Type B pancreatic cell (in vitro differentiated cells): ENCODE measurements at places on chromosomes 3 and 15. TPM values are rescaled to one million over a fixed set of nuclear protein-coding genes. Genes with fewer than 3 reads are reported as not detected.
A peak's percentile ranks its signal among the peaks of the same experiment; 100 is the strongest.

- H3K4me1 ChIP-seq: peaks cover 19% of the 10 kb centered on the region
- no peak overlapping the region for H3K27ac ChIP-seq
- H3K36me3 ChIP-seq: no peaks in the 10 kb centered on the region
- no peaks in the 10 kb centered on the region for H3K27me3 ChIP-seq
- no peak for DNase-seq
Observed at GRCh38 chr15:32656496-32656895, 15.0 kb downstream of the SCG5 start.

Gene MAGEL2
- 3.1 and 8.2 TPM in 2 replicates for total RNA-seq

Gene MED12L
- 3.2 and 6.4 TPM in 2 replicates for total RNA-seq

Gene PIF1
- total RNA-seq: 8.0 and 30.5 TPM in 2 replicates

- H3K27me3 ChIP-seq: no peaks in the 10 kb centered on the region
- no peak overlapping the region for H3K27ac ChIP-seq
- no peak overlapping the region for H3K4me3 ChIP-seq
- H3K4me1 ChIP-seq: peaks cover 6% of the 10 kb centered on the region
Observed at GRCh38 chr3:162742159-162742717, 1245.6 kb downstream of the OTOL1 start.

DNA sequence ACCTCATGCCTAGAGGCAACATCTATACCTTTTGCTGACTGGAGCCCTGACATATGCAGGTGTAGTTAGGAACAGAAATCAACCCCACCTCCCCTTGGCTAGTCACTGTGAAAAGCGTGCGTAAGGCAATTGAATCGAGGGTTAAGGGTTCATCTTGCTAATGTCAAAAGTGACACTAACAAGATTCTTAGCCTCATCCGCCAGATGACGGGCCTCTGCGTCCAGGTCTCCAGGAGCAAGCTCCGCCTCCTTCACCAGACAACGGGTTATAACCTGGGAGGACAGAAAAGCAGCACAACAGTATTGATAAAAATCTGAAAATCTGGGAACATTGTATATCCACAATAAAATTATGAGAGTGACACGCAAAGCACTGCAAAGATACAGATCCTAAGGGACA lies 4.7 kb downstream of the SELENOS start:
- peak overlapping the region; percentile 50 for H3K27ac ChIP-seq
- H3K27me3 ChIP-seq: no peaks in the 10 kb centered on the region
- peaks cover under 1% of the 10 kb centered on the region for H3K4me1 ChIP-seq
- peaks cover 50% of the 10 kb centered on the region for H3K36me3 ChIP-seq
- no peak for DNase-seq
- no peak overlapping the region for H3K4me3 ChIP-seq

- H3K27ac ChIP-seq: no peak overlapping the region
- no peaks in the 10 kb centered on the region for H3K36me3 ChIP-seq
- no peaks in the 10 kb centered on the region for H3K27me3 ChIP-seq
- DNase-seq: no peak
- H3K4me1 ChIP-seq: no peaks in the 10 kb centered on the region
Observed at GRCh38 chr3:145183261-145183660, 977.7 kb downstream of the PLOD2 start.

GRCh38 chr3:128416578-128417211 lies 50.0 kb downstream of the DNAJB8 start:
- no peak for DNase-seq
- peaks cover 7% of the 10 kb centered on the region for H3K36me3 ChIP-seq
- no peak overlapping the region for H3K4me3 ChIP-seq
- H3K4me1 ChIP-seq: peaks cover 45% of the 10 kb centered on the region
- no peak overlapping the region for H3K27ac ChIP-seq

GRCh38 chr15:73442968-73443367 lies at the start of gene REC114:
Gene REC114 (plus strand): TSS chr15:73443164. CDS start chr15:73443186, 22 bp downstream.
- no peaks in the 10 kb centered on the region for H3K36me3 ChIP-seq
- no peak for DNase-seq
- no peaks in the 10 kb centered on the region for H3K4me1 ChIP-seq
- no peak within 1 kb of the TSS for H3K4me3 ChIP-seq

- no peak for DNase-seq
- no peak overlapping the region for H3K4me3 ChIP-seq
- H3K4me1 ChIP-seq: no peaks in the 10 kb centered on the region
- peaks cover 4% of the 10 kb centered on the region for H3K27me3 ChIP-seq
- H3K36me3 ChIP-seq: no peaks in the 10 kb centered on the region
- H3K27ac ChIP-seq: no peak overlapping the region
Observed at GRCh38 chr15:80873366-80873952, 94.3 kb downstream of the CEMIP start.

- H3K4me3 ChIP-seq: no peak overlapping the region
- DNase-seq: no peak
- H3K36me3 ChIP-seq: no peaks in the 10 kb centered on the region
- peak overlapping the region; percentile 85 for H3K27ac ChIP-seq
- H3K27me3 ChIP-seq: no peaks in the 10 kb centered on the region
Observed at GRCh38 chr3:42062464-42062863, 28.7 kb upstream of the TRAK1 start.

GRCh38 chr3:125398952-125399351 lies 23.8 kb upstream of the ZNF148 start:
- H3K4me1 ChIP-seq: no peaks in the 10 kb centered on the region
- no peak overlapping the region for H3K27ac ChIP-seq
- peaks cover 3% of the 10 kb centered on the region for H3K27me3 ChIP-seq
- no peaks in the 10 kb centered on the region for H3K36me3 ChIP-seq
- no peak overlapping the region for H3K4me3 ChIP-seq

DNA sequence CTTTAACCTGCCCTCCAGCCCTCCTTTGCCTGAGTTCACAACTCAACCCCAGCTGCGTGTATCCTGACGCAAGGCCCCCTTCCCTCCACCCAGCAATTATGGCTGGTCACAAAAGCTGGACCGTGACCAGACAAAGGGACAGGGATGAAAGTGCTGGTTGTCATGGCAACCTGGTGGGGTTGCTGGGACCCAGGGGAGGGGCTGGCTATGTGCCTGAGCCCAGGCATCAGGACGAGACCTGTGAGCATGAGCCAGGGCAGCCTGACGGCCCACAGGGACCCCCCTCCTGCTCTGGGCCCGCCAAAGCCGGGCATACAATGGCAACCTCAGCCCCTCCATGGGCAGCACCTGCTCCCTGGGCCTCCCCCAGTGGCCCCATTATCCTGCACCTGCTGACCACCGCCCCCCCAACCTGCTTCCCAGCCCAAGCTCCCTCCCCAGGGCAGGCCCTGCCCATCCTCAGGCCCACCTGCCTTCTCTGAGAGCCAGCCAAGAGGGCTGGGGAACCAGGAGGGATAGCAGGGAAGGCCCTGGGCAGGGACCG lies 4.5 kb upstream of the DNAH1 start:
- no peaks in the 10 kb centered on the region for H3K36me3 ChIP-seq
- H3K4me1 ChIP-seq: no peaks in the 10 kb centered on the region
- no peaks in the 10 kb centered on the region for H3K27me3 ChIP-seq
- H3K27ac ChIP-seq: no peak overlapping the region

Gene ZNF660
- total RNA-seq: 4.0 and 19.2 TPM in 2 replicates

Gene KBTBD8
- 4.8 and 5.6 TPM in 2 replicates for total RNA-seq

DNA sequence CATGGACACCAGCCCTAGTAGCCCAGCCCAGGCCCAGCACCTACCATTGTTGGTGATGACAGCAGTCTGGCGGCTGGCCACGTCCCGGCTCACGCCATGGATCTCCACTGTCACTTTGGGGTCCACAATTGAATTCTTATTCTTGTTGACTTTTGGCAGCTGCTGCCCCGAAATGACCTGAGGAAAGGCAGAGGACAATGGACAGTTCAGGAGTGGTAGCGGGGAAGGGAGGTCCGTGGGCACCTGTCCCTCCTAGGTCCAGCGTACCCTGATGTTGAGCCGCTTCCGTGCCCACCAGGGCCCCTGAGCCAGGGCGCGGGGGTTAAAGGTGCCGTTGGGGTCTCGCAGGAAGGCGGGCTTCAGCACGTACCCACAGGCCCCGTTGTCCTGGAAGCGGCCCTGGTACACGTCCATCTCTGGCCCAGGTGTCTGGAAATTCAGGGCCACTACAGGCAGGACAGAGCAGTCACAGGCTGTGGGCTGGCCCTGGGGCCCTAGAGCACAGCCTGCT lies 17.7 kb downstream of the VILL start:
- no peak overlapping the region for H3K4me3 ChIP-seq
- peaks cover 15% of the 10 kb centered on the region for H3K4me1 ChIP-seq
- H3K27me3 ChIP-seq: no peaks in the 10 kb centered on the region

DNA sequence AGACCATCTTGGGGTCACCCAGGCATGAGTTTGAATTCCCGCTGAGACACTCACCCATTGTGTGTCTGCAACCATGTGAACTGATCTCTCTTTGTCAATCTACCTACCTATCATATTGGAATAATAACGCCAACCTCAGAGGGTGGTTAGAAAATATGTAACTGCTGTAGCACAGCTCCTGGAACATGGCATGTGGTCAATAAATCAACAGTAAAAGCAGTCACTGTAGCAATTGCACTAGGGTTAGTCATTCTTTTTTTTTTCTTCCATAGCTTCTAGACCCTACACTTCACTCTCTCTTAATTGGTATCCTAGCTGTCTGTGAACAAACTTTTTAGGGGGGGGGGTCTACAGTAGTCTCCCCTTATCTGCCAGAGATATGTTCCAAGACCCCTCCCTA lies 64.2 kb upstream of the SLCO2A1 start:
- H3K36me3 ChIP-seq: no peaks in the 10 kb centered on the region
- H3K27me3 ChIP-seq: no peaks in the 10 kb centered on the region
- H3K4me1 ChIP-seq: no peaks in the 10 kb centered on the region
- no peak overlapping the region for H3K27ac ChIP-seq
- H3K4me3 ChIP-seq: no peak overlapping the region

- no peak overlapping the region for H3K4me3 ChIP-seq
- H3K36me3 ChIP-seq: peaks cover 4% of the 10 kb centered on the region
- no peak for DNase-seq
- no peaks in the 10 kb centered on the region for H3K27me3 ChIP-seq
Observed at GRCh38 chr15:32889214-32889613, 171.4 kb downstream of the GREM1 start.

GRCh38 chr3:38985581-38985980 lies 66.2 kb downstream of the SCN11A start:
- peaks cover 8% of the 10 kb centered on the region for H3K27me3 ChIP-seq
- no peak overlapping the region for H3K27ac ChIP-seq
- peaks cover 9% of the 10 kb centered on the region for H3K4me1 ChIP-seq
- no peak for DNase-seq

Gene ZBBX
- total RNA-seq: 1.0 and 3.8 TPM in 2 replicates

DNA sequence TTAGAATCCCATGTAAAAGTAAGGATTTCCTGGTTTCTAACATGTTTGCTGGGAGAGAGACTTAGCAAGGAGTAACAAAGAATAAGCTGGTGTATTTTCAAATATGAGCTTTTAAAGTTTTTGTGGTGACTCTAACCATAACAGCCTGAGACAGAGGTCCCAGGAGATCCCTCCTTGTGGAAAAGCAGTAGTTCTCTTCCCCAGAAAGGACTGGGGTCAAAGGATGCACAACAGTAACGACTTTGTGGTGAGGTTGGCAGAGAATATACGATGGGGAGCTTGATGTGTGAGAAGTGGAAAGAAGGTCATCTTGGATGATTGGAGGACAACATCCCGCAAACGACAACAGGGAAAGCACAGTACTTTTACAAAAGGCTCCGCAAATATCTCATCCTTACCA lies 38.2 kb downstream of the ABHD5 start:
- no peak for DNase-seq
- no peaks in the 10 kb centered on the region for H3K27me3 ChIP-seq
- no peaks in the 10 kb centered on the region for H3K4me1 ChIP-seq

DNA sequence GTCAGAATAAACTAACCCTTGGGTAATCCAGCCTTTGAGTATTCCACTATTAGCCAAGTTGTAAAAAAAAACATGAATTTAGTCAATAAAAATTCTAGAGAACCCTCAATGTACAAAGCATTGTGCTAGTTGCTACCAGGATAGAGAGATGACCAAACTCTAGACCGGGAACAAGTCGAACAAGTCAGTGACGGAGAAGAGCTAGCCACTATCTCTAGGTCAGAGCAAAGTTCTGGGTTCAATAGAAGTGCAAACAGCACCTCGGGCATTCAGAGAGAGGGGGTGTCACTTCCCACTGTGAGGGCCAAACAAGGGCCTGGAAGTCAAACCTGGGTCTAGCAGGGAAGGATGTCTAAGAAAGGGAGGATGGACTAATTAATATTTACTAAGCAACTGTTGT lies 2.3 kb upstream of the ADCY5 start:
- peak overlapping the region; percentile 9 for H3K27ac ChIP-seq
- peaks cover 1% of the 10 kb centered on the region for H3K36me3 ChIP-seq

Gene AGTR1
- total RNA-seq: 0.90 and 2.4 TPM in 2 replicates

DNA sequence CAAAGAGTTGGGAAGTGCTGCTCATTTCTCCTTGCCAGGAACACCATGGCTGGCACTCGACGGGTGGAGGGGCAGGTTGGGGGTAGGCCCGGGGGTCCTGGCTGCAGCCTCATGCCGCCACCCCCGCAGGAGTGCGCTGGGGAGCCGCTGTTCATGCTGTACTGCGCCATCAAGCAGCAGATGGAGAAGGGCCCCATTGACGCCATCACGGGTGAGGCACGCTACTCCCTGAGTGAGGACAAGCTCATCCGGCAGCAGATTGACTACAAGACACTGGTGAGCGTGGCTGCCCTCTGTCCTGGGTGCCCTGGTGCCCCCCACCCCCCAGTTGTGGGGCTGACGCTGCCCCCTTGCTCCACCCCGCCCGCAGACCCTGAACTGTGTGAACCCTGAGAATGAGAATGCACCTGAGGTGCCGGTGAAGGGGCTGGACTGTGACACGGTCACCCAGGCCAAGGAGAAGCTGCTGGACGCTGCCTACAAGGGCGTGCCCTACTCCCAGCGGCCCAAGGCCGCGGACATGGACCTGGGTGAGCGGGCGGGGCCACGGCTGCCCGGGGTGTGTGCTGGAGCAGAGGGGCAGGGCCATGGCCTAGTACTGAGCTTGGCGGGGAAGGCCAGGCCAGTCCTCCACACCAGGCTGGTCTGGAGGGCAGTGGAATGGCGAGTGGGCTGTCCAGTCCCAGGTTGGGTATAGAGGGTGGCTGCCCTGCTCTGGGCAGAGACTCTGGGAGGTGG lies 45.1 kb downstream of the PLXNA1 start:
- DNase-seq: no peak
- H3K36me3 ChIP-seq: peaks cover 3% of the 10 kb centered on the region
- H3K4me1 ChIP-seq: no peaks in the 10 kb centered on the region
- no peaks in the 10 kb centered on the region for H3K27me3 ChIP-seq
- no peak overlapping the region for H3K4me3 ChIP-seq

- DNase-seq: peak; percentile 71
- peaks cover 7% of the 10 kb centered on the region for H3K36me3 ChIP-seq
- H3K27ac ChIP-seq: peak overlapping the region; percentile 81
- H3K4me3 ChIP-seq: peak overlapping the region; percentile 95
Observed at GRCh38 chr3:169147238-169148008, 516.1 kb downstream of the MECOM start.

DNA sequence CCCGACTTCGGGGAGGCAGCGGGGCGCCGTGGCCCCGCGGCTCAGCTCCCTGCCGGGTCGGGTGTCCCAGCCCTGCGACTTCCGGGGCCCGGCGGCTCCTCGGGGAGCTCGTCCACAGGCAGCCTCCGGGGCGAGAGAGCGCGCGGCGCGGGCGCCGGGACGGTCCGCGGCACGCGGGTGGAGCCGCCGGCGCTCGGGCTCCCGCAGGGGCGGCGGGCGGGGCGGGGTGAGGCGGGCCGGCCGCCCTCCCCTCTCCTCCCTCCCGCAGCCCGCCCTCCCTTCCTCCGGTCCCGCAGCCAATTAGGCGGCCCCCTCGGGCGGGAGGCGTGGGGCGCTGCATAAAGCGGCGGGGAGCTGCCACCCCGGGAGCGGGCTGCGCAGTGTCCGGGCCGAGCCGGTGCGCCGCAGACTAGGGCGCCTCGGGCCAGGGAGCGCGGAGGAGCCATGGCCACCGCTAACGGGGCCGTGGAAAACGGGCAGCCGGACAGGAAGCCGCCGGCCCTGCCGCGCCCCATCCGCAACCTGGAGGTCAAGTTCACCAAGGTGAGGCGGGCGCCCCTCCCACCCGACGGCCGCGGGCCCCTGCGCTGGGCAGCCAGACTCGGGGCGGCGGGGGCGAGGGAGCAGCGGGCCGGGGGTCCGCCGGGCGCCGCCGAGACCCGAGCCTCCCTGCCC lies at the start of gene ALDH1A3:
ALDH1A3 (plus strand) TSS at position 368 of the 675 bp plus-strand sequence; CDS start at position 445, 77 bp downstream.
- H3K4me3 ChIP-seq: peak within 1 kb of the TSS; percentile 90
- DNase-seq: no peak
- H3K4me1 ChIP-seq: peaks cover 5% of the 10 kb centered on the region
- H3K27me3 ChIP-seq: peaks cover 88% of the 10 kb centered on the region

Gene ATP13A5
- total RNA-seq: not detected in 2 replicates
